ENCODE measurements at places on chromosomes 7 and 10. TPM values are rescaled to one million over a fixed set of nuclear protein-coding genes. Genes with fewer than 3 reads are reported as not detected.

Gene RALA
- total RNA-seq: 36.3 TPM

Gene TRPV5
- not detected for total RNA-seq

Gene C10orf62
- not detected for total RNA-seq

Gene AOC1
- not detected for total RNA-seq

Gene OR6V1
- not detected for total RNA-seq

Gene NUTM2B
- total RNA-seq: 1.0 TPM

Gene ASB10
- not detected for total RNA-seq

Gene ZSCAN25
- 20.6 TPM for total RNA-seq

DNA sequence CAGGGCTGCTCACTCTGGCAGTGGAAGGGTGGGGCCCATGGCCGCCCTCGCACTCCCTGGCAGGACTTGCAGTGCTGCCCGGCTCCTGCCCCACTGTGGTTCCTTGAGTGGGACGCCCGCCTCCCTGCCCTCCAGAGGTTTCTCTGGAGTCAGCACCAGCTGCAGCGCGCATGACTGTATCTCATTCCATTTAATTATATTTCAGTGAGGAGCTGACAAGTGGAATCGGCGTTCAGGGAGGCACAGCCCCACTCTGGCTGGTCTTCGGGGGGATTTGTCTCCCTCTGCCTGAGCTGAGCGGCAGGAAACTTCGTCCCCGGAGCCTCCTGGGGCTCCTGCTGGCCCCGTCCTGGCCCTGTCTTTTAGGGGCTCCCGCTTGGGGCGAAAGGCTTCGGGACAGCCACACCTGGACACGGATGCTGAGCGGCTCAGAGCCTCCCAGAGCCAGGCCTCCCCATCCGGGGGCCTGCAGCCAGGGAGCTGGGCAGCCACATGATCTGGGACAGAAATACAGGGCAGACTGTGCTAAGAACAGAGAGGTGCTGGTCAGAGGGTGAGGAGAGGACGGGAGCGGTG is 75.3 kb upstream of the NKX6-2 start:
- no peak overlapping the region for H3K4me3 ChIP-seq
- H3K36me3 ChIP-seq: no peaks in the 10 kb centered on the region
- H3K4me1 ChIP-seq: no peaks in the 10 kb centered on the region
- no peak for DNase-seq
- no peak overlapping the region for H3K27ac ChIP-seq
- peaks cover 5% of the 10 kb centered on the region for H3K27me3 ChIP-seq

DNA sequence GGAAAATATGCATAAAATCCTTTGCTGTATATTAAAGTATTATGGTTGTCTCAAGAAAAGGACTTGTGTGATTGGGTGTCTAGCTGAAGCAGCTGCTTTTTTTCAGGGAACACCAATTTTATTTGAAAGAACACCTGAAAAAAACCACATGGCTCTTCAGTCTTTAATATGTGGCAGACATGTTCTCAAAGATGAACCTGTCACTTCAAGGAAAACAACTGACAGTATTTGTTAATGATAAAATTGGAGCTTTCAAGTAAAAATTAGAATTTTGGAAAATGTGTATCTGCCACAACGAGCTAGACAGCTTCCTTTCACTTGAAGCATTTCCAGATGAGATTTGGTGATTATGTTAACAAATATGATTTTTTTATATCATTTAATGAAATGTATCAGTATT is 59.3 kb downstream of the INHBA start:
- H3K4me1 ChIP-seq: no peaks in the 10 kb centered on the region
- H3K27ac ChIP-seq: no peak overlapping the region
- DNase-seq: no peak
- no peaks in the 10 kb centered on the region for H3K36me3 ChIP-seq

GRCh38 chr7:27424749-27425148 is 182.1 kb downstream of the EVX1 start:
- H3K27me3 ChIP-seq: peaks cover 22% of the 10 kb centered on the region
- no peaks in the 10 kb centered on the region for H3K4me1 ChIP-seq
- DNase-seq: no peak
- H3K27ac ChIP-seq: no peak overlapping the region

- H3K27ac ChIP-seq: no peak overlapping the region
- no peak overlapping the region for H3K4me3 ChIP-seq
- H3K27me3 ChIP-seq: no peaks in the 10 kb centered on the region
Observed at GRCh38 chr7:55109404-55110167, 90.8 kb downstream of the EGFR start.

DNA sequence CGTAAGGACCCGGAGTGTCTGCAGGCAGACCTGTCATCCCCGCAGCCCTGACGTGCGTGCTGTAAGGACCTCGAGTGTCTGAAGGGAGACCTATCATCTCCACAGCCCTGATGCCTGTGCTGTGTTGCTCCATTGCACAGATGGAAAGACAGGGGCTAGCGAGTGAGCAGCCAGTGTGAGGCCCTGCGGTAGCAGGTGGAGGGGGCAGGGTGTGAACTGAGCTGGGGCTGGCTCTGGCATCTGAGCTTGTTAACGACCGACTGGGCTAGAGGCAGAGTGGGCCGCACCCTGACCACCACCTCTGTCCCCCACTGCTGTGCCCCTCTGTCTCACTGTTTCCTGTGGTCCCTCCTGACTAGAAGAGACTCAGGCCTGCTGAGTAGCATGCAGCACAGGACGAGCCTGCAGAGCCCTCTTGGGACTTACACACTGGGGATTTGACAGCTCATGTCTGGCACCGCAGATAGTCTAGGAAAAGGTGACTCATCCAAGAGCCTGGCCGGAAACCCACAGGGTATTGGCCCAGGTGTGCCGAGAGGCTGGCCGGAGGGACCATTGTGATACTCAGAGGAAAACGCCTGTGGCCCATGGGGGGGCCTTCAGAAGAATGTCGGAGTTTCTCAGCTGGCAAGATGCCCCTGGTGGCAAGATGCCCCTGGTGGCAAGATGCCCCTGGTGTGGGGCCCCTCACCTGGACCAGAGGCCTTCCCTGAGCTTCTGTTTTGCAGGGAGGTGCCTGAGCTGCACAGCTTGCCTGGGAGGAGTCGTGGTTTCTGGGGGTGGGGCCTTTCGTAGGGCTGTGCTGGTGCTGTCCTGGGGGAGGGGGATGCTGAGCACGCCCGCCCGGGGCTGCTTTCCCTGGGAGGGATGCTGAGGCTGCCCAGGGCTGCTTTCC is 34.3 kb downstream of the INPP5A start:
- no peak overlapping the region for H3K4me3 ChIP-seq
- peaks cover 8% of the 10 kb centered on the region for H3K4me1 ChIP-seq
- DNase-seq: peak; percentile 64
- H3K27me3 ChIP-seq: no peaks in the 10 kb centered on the region
- no peak overlapping the region for H3K27ac ChIP-seq

DNA sequence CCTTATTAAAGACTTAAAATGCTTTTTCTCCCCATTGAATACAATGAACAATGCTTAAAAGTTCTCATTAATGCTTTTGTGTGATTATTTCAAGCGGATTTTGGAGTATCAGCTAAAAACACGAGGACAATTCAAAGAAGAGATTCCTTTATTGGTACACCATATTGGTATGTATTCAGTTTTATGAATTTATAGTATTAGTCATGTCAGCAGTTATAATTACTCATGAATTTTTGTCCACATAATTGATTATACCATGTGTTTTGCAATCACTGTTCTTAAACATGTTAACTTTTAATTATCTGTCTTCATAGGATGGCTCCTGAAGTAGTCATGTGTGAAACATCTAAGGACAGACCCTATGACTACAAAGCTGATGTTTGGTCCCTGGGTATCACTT is 31.9 kb downstream of the SLK start:
- peaks cover 41% of the 10 kb centered on the region for H3K36me3 ChIP-seq
- no peaks in the 10 kb centered on the region for H3K27me3 ChIP-seq
- H3K4me1 ChIP-seq: no peaks in the 10 kb centered on the region
- H3K27ac ChIP-seq: no peak overlapping the region
- DNase-seq: no peak

DNA sequence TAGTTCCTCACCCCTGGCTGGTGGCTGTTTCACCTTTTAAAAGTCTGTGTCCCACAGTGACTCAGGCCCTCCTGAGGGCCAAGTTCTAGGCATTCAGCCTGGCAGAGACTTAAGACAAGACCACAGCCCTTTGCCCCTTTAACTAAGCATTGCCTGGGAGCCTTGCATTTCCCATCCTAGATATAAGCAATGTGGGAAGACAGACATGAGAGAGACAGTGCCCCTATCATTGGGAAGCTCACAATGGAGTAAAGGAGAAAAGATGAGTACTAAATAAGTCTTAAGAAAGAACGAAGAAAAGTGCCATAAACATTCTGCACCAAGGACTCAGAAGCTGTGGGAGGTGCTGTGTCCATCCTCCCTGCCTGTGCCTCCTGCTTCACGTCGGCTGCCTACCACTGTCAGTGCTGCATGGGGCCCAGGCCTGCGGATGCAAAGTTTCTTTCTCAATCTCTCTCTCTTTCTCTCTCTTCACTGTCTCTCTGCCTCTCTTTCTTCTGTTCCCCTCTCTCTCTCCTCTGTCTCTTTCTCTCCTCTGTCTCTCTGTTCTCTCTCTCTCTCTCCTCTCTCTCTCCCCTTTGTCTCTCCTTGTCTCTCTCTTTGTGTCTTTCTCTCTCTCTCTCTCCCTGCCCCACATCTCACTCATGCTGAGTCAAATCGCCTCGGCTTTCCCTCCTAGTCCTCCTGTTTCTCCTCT is 21.5 kb downstream of the GPRIN2 start:
- H3K27ac ChIP-seq: no peak overlapping the region
- no peak for DNase-seq
- no peaks in the 10 kb centered on the region for H3K36me3 ChIP-seq
- H3K27me3 ChIP-seq: peaks cover 15% of the 10 kb centered on the region
- H3K4me1 ChIP-seq: no peaks in the 10 kb centered on the region
- no peak overlapping the region for H3K4me3 ChIP-seq

DNA sequence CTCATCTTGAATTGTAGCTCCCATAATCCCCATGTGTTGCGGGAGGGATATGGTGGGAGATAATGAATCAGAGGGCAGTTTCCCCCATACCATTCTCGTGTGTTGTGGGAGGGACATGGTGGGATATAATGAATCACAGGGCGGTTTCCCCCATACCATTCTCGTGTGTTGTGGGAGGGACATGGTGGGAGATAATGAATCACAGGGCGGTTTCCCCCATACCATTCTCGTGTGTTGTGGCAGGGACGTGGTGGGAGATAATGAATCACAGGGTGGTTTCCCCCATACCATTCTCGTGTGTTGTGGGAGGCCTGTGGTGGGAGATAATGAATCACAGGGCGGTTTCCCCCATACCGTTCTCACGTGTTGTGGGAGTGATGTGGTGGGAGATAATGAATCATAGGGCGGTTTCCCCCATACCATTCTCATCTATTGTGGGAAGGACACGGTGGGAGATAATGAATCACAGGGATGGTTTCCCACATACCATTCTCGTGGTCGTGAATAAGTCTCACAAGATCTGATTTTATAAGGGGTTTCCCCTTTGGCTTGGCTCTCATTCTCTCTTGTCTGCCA is 271.0 kb downstream of the MAD1L1 start:
- DNase-seq: no peak
- no peak overlapping the region for H3K4me3 ChIP-seq
- no peaks in the 10 kb centered on the region for H3K36me3 ChIP-seq
- H3K27ac ChIP-seq: no peak overlapping the region

GRCh38 chr10:119461380-119461779 is 81.1 kb downstream of the RGS10 start:
- H3K4me3 ChIP-seq: no peak overlapping the region
- no peak for DNase-seq
- no peak overlapping the region for H3K27ac ChIP-seq
- no peaks in the 10 kb centered on the region for H3K36me3 ChIP-seq

- H3K27ac ChIP-seq: no peak overlapping the region
- H3K27me3 ChIP-seq: no peaks in the 10 kb centered on the region
- no peak overlapping the region for H3K4me3 ChIP-seq
- no peaks in the 10 kb centered on the region for H3K4me1 ChIP-seq
- no peaks in the 10 kb centered on the region for H3K36me3 ChIP-seq
- no peak for DNase-seq
Observed at GRCh38 chr7:84848219-84848973, 338.5 kb downstream of the SEMA3D start.

DNA sequence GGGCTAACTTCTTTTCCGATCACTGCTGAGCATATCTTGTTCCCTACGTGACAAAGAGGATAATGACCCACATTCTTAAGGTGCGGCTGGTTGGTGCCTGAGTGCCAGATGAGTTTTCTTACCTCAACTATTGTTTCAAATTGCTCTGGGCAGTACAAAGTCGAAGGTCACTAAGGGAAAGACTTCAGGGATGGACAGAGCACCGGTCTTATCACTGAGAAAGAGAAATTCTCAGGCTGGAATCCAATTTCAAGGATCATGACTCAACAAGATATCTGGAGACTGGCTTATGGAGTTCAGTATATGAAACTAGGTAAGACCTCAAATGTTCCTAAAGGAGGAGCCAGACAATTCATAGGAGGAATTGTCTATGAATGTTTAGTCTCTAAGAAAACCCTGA is 780.3 kb downstream of the SUGCT start:
- no peak overlapping the region for H3K27ac ChIP-seq
- no peak overlapping the region for H3K4me3 ChIP-seq
- H3K4me1 ChIP-seq: no peaks in the 10 kb centered on the region
- no peak for DNase-seq
- H3K36me3 ChIP-seq: no peaks in the 10 kb centered on the region

- no peak overlapping the region for H3K4me3 ChIP-seq
- H3K4me1 ChIP-seq: peaks cover 7% of the 10 kb centered on the region
- H3K27ac ChIP-seq: no peak overlapping the region
- H3K36me3 ChIP-seq: no peaks in the 10 kb centered on the region
- H3K27me3 ChIP-seq: no peaks in the 10 kb centered on the region
- DNase-seq: peak; percentile 18
Observed at GRCh38 chr10:113222207-113222606, 272.2 kb downstream of the TCF7L2 start.

DNA sequence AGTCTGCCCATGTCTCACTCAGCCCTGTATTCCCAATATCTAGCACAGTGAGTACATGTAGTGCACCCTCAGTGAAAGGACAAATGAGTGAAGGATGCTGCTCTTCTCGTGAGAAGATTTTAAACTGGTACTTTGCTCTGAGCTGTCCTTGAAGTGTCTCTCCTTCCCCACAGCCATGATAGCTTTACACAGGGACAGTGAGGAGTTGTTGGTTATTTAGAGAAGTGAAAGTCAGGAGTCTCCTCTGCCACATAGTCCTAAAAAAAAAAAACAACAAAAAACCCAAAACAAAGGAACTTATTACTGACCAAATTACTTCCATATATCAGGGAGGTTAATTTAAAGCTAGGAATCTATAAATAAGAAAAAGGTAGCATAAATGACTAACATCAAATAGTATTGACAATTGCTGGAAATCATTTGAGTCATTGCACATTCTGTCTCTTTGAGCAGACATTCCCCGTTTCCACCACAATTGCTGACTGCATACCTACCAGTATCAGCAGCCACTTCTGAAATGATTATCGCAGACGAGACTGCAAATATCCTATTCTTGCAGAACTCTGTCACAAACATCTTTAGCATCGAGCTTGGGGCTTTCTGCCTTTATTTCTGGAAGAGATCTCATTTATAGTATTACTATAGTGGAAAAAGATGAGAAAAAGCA is 202.1 kb downstream of the PTEN start:
- DNase-seq: no peak
- H3K27me3 ChIP-seq: no peaks in the 10 kb centered on the region
- H3K4me1 ChIP-seq: no peaks in the 10 kb centered on the region
- no peak overlapping the region for H3K4me3 ChIP-seq
- no peaks in the 10 kb centered on the region for H3K36me3 ChIP-seq

GRCh38 chr7:78247910-78248689 is 449.5 kb downstream of the PHTF2 start:
- no peak overlapping the region for H3K27ac ChIP-seq
- H3K27me3 ChIP-seq: no peaks in the 10 kb centered on the region
- no peak for DNase-seq
- H3K36me3 ChIP-seq: no peaks in the 10 kb centered on the region
- no peaks in the 10 kb centered on the region for H3K4me1 ChIP-seq

Measured in A673 (cell line).